NCI-H187 treated with DMSO at 0.1 percent for 48 hours (cell line): ENCODE measurements at places on chromosomes 12 and 14.

DNA sequence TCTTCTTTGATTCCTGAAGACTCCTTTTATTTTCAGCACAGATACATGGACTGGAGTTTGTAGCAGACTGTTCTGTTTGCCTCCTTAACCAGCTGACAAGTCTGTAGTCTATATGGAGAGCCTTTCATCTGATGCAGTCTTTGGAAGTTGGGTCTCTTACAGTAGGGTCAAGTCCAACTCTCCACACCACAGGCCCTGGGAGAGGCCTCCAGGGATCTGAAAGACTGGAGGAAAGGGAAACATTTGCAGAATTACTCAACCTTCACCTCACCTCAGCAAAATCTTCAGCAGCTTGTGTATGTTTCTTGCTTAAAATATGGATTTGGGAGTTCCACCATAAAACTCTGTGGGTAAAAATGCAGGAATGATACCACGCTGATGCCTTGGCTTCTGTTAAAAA, 188.4 kb downstream of the MSRB3 start:
- DNase-seq: no peak

DNA sequence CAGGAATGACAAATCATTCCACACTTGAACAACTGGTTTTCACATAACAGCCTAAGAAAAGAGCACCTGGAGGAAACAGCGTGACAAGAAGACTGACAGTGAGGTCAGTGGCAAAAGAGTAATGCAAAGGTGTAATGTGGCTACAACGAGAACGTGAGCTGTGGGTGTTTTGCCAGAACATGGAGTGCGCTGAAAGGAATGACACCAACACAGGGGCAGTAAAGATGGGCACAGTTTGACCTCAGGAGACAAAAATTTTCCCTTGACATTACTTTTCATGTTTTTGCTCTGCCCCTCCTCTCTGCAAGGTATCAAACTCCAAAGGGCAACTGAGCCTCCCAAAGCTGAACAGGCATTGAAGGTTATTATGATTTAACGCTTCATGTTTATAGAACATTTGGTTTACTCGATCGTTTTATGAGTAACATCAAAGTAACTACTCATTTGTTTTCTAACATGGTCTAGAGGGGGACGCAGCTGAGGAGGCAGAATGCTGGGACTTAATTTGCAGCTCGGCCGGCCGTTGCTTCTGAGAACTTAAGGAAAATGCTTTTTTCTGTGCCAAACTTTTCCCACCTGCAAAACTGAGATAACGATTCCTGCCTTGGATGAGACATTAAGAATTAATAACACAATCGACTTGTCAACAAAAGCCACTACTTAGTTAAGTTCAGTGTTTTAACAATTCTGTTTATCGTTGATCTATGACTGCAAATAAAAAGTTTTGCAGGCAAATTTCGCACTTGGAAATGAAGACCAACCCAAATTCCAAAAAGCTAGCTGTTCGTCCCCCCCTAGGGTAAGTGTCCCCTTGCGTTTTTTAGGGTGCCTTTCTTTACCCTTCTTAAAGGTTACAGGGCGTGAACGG, 954 bp downstream of the HAUS4 start:
- no peak for DNase-seq

DNA sequence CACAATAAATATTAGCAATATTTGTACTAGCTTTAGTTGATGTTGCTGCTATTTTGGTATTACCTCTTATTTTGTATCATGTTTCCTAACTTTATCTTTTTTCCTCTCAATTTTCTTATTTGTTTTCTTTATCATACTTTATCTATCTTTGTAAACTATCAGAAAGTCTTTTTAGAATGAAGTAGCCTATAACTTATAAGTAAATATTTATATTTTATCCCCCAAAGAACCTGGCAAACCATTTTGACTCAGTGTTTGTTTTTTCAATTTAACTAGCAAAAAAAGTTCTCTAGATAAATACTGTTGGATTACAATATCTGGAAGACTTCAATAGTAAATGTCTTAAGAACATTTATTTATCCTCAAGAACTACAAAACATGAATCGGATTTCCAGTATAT, 135.7 kb upstream of the PDZRN4 start:
- DNase-seq: no peak

- no peak for DNase-seq
Observed at GRCh38 chr12:79644274-79645234, 46.2 kb downstream of the PAWR start.

DNA sequence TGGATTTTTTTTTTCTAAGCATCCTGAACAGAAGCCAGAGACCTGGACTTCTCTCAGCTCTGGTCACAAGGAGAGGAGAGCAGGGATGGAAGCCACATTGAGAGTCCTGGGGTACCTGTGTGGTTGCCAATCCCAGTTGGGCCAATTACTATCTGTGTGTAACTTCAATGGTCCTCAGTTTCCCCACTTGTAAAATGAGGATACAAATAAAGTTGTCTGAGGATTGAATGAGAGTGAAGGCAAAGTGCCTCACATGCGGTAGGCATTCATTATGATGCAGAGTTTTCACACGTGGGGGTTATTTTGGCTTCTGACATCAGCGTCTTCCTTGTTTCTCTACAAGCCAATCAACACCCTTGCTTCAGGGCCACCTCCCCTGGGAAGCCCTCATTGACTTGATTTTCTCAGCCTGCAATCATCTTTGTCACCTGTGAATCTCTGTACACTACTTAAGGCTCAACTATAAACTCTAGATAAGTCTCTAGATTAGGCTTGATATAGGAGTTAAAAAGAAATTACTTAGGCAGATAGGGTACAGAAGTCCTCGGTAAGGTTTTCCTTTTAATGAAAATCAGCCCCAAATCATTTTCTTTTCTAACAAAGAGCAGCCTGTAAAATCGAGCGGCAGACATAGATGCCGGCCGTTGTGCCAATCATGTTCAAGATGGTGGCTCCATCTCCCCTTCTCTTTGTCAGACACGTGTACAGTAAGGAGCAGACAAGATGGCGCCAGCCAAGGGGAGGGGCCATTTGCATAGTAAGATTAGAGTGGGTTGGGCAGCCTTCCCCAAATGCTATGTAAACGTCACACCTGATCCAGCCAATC, 37.8 kb upstream of the FICD start:
- DNase-seq: no peak

- no peak for DNase-seq
Observed at GRCh38 chr12:9779209-9779608, 18.5 kb upstream of the CD69 start.

- no peak for DNase-seq
Observed at GRCh38 chr12:29617407-29617803, 119.9 kb upstream of the OVCH1 start.

DNA sequence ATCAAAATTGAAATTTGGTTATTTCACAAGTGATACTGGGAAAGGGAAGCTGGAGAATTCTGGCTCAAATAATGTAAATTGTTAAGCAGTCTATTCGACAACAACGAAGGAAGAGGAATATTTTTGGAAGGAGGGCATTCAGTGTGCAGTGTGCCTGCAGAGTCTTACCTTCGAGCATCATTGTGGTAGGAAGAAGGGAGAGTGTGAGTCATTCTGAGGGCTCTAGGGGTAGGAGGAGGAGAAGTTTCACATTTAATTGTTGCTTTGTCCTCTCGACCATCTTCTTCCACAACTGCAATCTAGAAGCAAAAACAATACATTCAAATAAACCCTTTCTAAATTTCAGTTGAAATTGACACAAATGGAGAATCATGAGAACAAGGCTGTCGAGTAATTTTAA, 263.0 kb downstream of the ACSS3 start:
- no peak for DNase-seq

- DNase-seq: peak; percentile 26
Observed at GRCh38 chr14:78959674-78960264, 789.6 kb downstream of the NRXN3 start.

DNA sequence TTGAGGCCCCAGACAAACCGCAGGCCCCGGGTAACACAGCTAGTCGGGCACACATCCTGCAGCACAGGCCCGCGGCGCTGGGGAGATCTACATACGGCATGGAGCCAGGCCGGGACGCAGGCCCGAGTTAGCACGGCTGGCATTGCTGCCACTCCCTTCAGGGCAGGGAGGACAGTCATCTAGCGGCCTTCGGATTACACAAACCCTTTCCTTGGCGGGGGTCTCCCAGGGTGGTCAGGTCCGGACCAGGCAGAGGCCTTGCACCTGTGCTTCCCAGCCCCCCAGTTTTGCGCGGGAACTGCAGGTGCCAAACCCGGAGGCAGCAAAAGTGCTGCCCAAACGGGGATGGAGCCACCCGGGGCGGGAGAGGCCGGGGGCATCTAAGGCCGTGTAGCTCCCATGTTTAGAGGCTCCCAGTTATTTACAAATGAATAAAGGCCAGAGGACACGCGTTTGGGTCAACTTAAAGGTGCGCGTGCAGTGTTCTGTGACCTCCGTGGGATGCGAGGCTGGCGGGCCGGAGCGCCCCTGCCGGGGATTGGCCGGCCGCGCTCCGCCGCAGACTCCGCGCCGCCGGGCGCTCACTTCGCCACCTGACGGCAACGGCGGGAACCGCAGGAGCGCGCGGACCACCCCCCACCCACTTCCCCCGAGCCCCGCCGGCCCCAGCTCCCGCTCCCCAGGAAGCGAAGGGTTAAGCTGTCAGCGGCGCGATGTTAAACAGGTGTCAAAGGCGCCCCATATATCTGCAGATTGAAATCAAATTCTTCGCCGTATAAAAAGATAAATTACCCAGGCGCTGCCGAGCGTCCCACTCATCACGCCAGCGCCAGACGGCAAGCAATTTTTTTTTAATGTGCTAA, 18.1 kb downstream of the VSX2 start:
- DNase-seq: no peak

GRCh38 chr14:32079264-32079663, 2.2 kb downstream of the ARHGAP5 start:
- no peak for DNase-seq

DNA sequence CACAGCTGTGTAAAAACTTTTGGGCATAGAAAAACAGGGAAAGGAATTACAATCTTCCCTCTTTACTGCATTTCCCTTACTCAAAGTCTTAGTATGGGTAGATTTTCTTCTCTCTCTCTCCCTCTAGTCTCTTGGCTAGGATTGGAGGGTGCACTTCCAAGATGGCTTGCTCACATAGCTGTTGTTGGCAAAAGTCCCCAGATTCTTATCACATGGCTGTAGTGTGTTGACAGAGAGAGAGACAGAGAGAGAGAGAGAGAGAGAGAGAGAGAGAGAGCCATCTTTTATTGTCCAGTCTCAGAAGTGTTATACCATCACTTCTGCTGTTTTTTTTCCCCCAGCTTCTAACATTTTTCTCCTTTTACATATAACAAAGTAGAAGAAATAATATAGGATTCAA, 6.3 kb upstream of the OR4E2 start:
- DNase-seq: no peak

- no peak for DNase-seq
Observed at GRCh38 chr12:125303337-125303736, 238.1 kb downstream of the AACS start.

DNA sequence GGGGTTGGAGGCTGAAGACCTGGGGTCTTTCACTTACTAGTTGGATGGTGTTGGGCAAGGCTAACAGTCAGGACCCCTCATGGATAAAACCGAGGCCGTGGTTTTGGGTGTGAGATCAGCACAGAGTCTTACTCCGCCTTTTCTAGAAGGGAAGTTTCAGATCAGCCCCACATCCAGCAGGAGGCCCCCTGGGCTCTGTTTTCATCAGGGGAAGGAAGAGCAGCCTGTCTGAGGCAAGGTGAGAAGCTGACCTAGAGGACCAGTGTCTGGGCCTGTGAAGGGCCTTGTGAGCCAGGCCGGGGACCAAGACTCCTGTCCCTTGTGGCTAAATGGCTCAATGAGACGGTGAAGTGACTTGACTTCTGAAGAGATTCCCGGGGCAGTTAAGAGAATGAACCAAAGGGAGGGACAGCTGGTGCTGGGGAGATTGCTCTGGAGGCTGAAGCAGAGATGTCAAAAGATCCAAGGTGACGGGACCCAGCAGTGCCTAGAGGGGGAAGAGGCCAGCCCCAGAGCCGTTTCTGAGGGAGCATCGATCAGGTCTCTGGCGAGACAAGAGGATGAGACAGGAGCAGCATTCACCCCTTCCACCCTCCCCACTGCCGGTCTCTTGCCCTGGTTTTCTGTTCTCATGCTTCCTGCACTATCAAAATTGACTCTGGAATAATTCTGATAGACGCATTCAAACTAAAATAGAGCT, 40.1 kb upstream of the TSPAN9 start:
- no peak for DNase-seq
